Stimulated activated CD4-positive, alpha-beta T cell treated with anti-CD3 and anti-CD28 coated beads, Interleukin-2, amount 100 ng/mL, for 24 hours (primary cell): ENCODE measurements at places on chromosomes 7 and 10.

- DNase-seq, result no peak
These were observed 33.1 kb downstream of the SMC3 start for GRCh38 chr10:110600487-110601101.

DNA sequence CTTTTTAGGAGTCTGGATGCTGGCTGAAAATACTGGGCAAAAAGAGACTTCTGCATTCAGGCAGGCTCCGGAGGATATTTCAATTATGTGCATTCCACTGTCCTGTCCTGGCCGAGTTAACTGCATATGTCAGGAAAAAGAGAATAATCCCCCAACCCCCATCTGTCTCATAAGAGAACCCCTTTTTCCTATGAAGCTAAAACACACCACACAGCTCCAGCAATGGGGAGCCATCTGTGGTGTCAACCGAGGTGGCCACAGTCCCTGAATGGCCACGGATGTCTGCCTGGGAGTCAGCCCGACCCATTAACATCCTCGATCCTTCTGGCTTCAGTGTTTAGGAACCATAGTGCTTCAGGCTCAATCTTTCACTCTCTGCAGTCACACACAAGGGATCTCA, 70.4 kb downstream of the RSU1 start:
- no peak for DNase-seq

DNA sequence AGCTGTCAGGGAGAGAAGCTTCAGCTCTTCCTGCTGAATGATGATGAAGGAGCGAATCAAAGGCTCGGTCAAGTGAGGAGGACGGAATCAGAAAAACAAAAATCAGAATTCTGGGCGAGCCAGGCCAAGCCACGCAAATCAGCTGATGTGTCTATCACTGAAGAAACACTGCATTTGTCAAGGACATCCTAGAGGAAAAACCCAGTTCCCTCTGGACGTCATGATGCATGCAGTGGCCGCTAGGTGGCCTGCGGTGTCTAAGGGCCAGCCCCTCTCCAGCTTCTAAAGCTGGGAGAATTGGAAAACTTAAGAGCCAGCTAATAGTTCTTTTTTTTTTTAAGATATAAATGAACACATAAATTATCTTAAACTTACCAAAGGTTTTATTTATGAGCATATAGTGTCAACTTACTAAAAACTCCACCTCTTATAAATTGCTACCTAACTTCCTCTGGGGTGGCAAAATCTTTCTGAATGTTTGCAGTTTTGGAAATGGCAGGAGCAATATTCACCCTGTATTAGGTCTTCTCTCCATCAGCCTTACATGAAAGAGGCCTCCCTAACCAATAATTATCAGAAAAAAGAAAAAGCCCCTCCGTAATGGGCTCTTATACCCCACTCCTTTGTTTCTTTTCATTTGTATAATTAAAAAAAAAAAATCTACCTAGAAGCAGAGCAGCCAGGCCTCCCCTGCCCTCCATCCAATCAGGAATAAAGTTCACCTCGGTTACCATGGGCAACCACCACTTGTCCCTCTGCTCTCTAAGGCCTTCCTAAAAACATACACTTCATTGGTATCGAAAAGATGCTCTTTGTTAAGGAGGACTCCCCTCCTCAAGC, 186.8 kb downstream of the USP6NL start:
- no peak for DNase-seq

DNA sequence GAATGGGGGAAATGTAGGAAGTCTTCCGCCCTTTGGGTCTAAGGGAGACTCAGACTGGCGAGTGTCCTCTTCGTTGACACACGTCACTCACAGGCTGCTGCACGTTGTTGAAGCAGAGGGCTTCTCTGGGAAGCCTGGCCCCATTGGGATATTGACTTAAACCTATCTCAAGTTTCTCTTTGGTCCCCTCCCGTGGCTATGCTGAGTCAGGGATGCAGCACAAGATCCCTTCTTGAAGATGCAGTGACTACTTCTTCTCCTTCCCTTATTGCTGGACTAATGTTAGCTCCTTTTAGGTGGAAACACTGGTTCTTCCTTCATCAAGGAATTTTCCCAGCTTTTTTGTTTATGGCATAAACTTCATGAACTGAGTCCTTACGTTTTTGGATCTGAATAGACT, 89.8 kb upstream of the CCDC71L start:
- no peak for DNase-seq

- no peak for DNase-seq
These were observed 41.8 kb upstream of the TSPAN13 start for GRCh38 chr7:16711730-16712129.

DNA sequence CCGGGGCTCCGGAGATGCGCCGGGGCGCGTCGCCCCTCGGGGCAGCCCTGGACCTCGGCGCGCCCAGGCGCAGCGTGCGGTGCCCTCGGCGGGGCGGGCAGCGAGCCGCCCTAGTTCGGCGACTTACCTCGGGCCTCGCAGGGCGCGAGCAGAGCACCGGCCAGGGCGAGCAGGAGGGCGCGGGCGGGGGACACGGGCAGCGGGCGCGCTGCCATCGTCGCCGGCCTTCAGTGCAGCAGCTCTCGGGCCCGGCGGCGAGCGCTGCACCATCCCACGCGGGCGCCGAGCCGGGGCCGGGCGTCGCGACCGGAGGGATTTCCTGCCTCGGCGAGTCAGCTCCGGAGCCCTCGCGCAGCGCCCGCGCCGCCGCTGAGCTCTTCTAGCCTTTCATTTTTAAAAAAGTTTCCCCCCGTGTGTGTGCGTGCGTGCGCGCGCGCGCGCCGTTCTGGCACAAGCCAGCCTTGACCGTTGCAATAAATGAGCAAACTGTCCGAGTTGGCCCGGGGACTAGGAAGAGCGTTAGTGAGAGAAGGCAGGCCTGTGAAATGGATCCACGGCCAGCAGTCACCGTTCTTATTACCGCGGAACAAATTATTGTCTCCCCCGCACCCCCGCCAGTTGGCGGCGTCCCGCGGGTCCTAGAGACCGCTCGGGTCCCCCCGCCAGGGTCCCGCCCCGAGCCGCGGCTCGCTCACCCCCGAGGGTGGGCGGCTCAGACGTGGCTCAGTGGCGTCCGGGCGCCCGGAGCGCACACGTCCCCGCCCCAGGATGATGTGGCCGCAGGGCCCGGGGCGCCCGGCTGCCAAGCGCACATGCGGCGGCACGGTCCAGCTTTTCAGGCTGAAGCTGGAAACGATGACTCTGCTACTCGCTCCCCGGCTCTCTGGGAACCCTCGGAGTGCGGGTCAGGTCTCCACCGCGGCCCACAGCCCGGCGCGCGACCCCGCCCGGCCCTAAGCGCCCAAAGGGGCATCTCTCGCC, at the start of gene ADAM12:
Gene ADAM12, minus strand, starts transcription at position 547 of the 981 bp plus-strand sequence. Its CDS starts 332 bp downstream, at position 215.
- no peak for DNase-seq

DNA sequence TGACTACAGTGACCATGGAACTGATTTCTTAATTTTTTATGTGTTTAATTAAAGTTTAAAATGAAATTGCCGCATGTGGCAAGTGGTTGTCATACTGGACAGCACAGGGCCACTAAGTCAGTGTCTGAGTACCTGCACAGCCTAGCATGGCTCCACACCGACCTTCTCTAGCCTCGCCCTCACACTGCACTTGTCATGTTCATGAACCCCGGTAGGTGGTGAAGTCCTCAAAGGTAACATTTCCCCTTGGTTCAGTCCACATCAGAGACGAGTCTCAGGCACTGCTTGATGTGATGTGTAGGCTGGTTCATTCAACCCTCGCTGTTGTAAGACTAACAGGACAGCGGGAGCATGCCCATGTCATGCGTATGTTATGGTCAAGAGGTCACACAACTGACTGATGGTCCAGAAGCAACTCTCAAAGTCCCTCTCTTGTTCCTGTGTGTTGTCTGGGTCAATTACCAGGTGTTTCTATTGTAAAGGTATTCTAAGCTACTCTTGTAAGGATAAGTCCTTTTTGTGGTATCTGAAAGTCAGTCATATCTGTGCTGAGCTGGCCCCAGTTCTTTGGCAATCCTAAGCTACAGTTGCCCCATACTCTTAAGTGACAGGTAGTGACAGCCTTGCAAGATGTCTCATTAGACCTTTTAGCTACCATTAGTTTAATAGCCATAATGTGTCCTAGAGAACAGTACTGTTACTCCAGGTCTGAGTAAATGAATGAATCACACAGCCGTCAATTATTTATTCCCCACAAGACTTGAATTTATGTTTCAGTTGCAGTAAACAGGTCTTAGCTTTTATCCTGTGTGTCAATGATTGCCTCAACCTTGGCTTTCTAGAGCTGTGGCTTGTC, 32.9 kb upstream of the ZC3HAV1L start:
- no peak for DNase-seq

- no peak for DNase-seq
These were observed 63.3 kb downstream of the EVX1 start for GRCh38 chr7:27305854-27306253.

DNA sequence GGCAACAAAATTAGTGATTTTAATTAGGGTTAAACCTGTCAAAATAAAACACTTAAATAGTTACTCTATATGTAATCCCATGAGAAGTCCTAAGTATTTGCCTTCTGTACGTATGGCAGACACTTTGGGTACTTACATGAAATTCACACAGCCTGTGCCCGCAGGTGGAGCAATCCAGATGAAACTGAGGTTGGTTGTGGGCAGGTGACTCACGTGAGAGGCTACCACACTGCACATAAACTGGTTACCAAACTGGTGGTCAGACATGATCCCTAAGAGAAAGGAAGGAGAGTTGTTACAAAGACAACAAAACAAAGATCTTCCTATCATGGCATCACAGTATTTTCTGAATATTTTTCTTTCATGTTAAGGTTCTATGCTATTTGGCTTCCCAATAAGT, 156.1 kb downstream of the RELN start:
- DNase-seq, result no peak

- peak; percentile 58 for DNase-seq
These were observed 287.2 kb upstream of the MKLN1 start for GRCh38 chr7:131040467-131040932.

DNA sequence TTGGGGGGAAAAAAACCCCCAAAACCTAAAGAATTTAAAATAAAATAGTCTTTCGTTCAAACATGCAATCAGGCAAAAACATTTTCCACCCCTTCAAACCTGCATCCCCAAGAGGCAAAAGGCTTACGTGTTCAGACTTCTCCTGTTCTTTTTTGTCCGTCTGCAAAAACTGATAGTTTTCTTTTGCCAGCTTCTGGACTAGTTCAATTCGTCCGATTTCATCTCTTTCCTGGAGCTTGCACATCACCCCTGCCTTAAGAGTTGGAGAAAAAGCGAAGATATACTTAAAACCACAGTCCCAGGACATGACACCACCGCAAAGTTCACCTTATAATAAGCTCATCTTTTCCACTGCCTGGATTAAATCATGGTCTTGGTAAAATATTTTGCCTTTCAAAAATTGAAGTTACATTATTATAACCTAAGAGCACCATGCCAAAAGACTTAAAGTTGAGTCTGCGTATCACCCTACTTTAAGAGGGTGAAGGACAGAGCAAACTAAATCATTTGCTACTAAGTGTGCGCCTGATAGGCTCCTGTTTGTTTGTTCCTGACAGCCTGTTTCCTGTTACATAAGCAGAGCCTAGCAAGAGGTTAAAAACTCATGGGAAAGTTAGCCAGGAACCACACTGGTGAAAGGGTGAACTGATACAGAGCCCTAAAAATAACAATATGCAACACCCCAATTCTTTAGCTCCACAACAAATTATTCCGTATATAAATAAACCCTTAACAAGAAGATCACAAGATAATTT, 137.0 kb downstream of the RAPGEF5 start:
- DNase-seq, result no peak

- DNase-seq, result no peak
These were observed 69.8 kb downstream of the PWWP2B start for GRCh38 chr10:132466520-132467463.

GRCh38 chr7:105353752-105354328, 34.9 kb downstream of the SRPK2 start:
- no peak for DNase-seq

- no peak for DNase-seq
These were observed 143.0 kb downstream of the RPS24 start for GRCh38 chr10:78176320-78177317.

- no peak for DNase-seq
These were observed 80.2 kb downstream of the ZNF37A start for GRCh38 chr10:38174336-38174735.

GRCh38 chr7:128417071-128417470, 7.3 kb upstream of the IMPDH1 start:
- DNase-seq, result no peak

- no peak for DNase-seq
These were observed 337.5 kb upstream of the CNTNAP2 start for GRCh38 chr7:145779140-145779539.

- no peak for DNase-seq
These were observed 20.6 kb downstream of the RRP12 start for GRCh38 chr10:97380516-97380915.

DNA sequence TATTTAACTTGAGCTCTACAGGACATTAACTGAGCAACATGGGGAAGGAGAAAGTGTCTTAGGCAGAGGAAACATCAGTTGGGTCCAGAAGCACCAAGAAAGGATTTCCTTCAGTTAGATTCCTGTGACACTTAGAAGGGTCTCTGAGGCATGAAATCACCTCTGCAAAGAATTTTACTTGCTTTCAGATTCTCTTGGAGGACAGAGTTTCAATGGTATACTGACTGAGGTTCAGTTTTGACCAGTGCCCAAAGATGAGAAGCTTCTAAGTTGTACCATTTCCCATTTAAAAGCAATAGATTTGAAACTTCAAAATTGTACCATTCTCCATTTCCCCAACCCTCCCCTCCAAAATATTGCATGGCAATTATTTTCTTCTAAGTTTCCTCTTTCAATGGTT, 102.4 kb downstream of the CHCHD3 start:
- DNase-seq, result no peak

GRCh38 chr10:112851588-112852211, 98.3 kb upstream of the TCF7L2 start:
- no peak for DNase-seq

GRCh38 chr10:125217990-125218675, 57.8 kb upstream of the CTBP2 start:
- no peak for DNase-seq

DNA sequence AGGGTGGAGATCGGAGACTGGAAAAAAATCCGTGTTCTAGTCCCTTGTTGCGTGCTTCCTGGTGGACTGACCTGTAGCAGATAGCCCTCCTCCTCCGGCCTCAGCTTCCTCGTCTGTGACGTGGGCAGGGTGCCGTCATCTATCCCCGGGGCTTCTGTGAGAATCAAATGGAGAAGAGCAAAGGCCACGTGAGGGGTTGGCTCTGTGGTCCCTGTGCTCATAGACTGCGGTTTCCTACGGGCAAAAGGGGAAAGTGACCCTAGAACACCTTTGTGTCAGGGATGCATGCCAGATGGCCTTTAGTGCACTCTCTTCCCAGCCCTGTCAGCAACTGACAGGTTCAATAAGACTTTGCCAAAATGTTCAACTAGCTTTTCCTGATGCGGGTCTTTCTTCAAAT, 33.7 kb downstream of the GRK5 start:
- no peak for DNase-seq

- no peak for DNase-seq
These were observed 127.8 kb upstream of the LAMB4 start for GRCh38 chr7:108257954-108258353.

- DNase-seq, result no peak
These were observed 188.0 kb downstream of the CDCA7L start for GRCh38 chr7:21757537-21758282.
